Cardiac fibroblast (primary cell): ENCODE measurements at places on chromosomes 1 and 21.
A peak's percentile ranks its signal among the peaks of the same experiment; 100 is the strongest.

- no peak for DNase-seq
These were observed 133.3 kb upstream of the SYT6 start for GRCh38 chr1:114286960-114287359.

- DNase-seq, result no peak
These were observed 56.1 kb downstream of the PRDM16 start for GRCh38 chr1:3125078-3125477.

DNA sequence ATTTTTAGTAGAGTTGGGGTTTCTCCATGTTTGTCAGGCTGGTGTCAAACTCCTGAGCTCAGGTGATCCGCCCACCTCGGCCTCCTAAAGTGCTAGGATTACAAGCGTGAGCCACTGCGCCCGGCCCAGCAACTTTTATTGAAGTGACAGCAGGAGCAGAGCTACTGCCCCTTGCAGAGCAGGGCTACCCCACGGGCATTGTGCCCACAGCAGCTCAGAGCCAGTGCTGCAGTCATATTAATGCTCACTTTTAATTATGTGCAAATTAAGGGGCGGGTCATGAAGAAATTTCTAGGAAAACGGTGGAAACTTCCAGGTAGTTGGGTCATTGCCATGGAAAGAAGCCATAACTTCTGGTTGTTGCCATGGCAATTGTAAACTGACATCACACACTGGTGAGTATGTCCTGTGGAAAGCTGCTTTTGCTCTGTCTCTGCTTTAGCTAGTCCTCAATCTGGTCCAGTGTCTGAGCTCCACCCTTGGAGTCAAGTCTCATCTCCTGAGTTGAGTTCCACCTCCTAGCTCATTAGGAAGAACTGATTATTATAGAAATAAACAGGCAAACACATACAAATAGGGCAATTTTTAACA is 127.3 kb upstream of the ADGRL4 start:
- no peak for DNase-seq

DNA sequence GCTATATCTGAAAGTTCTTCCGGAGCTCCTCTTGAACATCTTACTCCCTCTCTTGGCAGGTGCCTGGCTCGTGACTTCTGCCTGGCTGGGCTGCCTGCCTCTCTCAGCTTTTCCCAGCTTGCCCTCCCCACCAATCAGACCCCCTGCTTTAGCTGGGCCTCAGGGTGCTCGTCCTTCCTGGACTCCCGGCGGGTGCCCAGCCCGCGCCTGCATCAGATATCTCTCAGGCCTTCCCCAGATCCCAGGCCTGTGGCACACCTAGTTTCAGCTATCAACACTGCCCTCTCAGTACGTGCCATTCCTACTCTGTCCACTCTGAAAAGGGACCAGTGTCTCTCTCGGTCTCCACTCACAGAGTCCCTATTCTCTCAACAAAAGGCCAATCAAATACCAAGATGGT is 96.5 kb upstream of the CLDN14 start:
- DNase-seq, result no peak

DNA sequence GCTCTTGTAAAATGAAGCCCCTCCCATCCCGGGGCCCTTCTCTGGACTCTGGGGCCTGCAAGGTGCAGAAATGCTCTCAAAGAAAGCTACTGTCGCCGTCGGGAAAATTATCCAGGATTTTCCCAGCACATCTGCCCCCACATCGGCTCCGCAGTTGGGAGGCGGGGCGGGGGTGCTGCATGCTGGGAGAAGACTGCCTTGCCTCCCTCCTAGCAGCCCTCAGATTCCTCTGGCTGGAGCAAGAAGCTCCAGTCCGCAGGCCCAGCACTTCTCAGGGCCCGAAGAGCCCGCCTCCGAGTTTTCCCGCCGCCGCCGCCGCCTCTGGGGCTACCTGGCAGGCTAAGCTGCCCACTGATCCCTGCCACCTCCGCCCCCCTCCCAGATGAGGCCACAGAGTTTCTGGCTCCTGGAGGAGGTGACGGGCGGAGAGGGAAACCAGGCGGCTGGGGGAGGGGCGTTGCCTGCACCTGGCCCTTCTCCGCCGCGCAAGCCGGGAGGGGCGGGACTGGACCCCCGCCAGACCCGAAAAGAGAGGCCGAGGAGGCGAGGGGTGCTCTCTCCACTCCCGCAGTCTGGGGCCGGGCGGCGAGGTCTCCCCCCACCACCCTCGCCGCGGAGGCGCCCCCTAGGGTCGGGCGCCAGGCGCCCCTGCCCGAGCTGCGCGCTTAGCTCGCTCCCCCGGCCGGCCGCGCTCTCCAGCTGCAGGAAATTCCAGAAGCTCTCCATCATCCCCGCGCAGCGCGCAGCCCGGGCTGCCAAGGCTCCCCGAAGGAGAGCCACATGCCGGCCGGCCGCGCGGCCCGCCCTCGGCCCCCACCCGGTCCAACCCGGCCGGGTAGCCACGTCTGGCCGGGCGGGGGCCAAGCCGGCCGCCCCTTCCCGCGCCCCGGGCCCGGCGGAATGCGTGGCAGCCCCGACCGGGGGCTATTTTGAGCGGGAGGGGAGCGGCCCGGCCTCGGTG is 28.8 kb downstream of the AHDC1 start:
- DNase-seq, result peak; percentile 89

DNA sequence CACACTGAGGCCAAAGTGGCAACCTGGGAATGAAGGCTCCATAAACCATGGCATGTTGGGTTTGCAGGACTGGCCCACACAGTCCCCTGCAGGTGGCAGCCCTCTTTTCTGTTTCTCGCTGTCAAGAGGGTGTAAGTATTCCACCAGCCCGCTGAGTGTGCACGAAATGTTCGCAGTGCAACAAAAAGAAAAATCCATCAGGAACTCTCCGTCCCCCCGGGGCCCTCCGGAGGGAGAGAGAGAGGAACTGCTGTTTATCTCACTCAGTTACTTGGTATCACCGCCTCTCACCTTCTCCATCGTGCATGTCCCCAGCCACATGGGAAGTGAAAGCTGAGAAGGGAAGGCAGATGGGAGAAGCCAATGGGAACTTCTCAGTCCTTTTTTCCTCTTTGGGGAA is 38.3 kb downstream of the NCF2 start:
- DNase-seq, result no peak

- DNase-seq, result no peak
These were observed 11.3 kb downstream of the ADARB1 start for GRCh38 chr21:45085700-45086099.

DNA sequence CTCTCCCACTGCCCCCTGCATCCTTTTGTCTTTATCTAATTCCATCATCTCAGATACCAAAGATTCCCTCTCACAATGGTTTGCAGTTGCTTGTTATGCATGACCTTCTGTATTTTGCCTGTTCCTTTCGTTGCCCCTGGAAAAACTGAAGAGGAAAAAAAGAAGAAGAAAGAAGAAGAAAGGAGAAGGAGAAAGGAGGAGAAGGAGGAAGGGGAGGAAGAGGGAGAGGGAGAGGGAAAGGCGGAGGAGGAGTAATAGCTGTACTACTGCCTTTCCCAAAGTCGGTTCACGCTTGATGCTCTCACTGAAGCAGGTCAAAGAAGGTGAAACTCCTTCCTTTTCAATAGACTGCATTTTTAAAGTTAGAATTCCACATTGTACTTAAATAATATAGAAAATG is 513.8 kb downstream of the PTPRC start:
- no peak for DNase-seq

GRCh38 chr1:37478890-37479254 is 4.5 kb downstream of the ZC3H12A start:
- peak; percentile 56 for DNase-seq

DNA sequence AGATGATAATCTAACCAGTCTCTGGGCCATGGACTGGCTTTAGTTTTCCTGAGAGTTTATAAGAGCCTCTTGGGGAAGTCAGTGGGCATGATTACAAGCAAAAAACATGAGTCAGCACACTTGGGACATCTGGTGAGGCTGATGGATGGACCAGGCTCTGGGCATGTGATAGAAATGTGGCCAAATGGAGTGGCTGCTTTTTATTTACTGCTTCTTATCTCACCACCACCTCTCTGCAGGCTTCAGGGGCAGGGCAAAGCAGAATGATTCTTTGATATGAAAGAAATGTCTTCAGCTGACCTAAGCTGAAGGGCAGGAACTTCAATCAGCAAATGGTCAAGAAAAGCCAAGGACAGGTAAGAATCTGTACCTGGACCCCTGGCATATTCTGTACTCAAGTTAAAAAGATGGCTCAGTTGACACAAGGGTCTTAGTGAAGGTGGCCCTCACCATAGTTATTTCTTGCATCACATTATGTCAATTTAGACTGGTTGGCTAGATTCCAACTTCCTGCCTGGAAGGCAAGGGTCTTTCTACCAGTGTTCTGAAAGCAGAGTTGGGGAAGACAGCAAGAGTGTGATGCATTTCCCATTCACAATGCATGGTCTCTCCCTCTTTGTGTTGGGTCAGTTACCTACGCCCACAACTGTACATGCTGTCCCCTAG is 162.8 kb downstream of the FASLG start:
- peak; percentile 77 for DNase-seq

DNA sequence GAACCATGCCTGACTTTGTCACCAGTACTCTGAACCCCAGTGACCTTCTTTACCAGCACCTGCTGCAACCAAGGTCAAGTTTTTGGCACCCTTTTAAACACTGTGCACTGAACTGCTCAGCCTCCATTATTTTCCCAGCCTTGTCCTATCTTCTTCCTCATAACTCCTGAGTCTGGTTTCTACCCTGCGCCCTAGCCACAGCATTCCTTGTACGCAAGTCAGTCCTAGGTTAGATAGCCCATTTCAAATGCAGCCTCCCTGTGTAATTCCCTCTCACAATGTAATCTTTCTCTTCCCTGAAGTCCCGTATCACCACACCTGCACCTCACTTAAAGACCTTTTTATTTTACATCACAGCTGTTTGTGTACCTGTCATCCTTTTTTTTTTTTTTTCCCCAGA is 37.2 kb downstream of the DNTTIP2 start:
- DNase-seq, result no peak

- no peak for DNase-seq
These were observed 18.6 kb downstream of the TMEM81 start for GRCh38 chr1:205065666-205066065.

DNA sequence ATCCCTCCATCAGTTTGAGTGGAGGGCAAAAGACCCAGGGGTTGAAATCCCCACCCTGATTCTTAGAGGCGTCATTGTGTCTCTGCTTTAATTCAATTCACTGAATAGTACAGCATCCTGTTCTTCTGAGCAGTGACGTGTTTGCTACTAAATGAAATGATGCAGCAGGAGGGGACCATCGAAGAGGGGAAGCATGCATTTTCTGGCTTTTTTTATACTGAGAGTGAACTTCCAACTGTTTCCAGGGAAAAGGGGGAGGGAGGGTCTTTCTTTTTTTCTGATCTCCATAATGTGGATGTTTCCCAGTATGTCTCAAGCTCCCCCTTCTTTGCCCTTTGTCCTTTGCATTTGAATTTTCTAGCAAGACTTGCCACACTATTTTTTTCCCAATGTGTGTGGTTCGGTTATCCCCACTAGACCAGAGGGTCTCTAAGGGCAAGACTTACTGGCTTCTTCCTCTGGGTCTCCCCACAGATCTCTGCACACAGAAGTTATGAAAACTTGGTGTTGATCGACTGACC is 2.7 kb downstream of the INTS3 start:
- no peak for DNase-seq

DNA sequence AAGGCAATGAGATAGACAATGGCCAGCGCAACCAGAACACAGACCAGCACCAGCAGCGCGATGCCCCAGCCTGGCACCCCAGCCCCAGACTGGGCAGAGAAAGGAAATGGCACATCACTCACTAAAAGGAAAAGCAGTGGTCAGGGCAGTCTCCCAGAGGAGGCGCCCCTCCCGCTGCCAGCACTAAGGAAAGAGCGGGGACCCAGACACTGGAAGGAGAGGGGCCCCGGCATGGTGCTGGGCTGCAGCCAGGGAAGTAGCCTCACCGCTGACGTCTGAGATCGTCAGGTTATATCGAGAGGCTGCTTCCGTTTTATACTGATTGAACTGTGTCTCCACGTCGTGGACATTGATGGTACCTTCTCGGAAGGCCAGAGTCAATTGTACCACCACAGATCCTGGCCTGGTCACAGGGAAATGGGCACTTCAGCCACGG is 13.8 kb downstream of the TRIM46 start:
- no peak for DNase-seq

DNA sequence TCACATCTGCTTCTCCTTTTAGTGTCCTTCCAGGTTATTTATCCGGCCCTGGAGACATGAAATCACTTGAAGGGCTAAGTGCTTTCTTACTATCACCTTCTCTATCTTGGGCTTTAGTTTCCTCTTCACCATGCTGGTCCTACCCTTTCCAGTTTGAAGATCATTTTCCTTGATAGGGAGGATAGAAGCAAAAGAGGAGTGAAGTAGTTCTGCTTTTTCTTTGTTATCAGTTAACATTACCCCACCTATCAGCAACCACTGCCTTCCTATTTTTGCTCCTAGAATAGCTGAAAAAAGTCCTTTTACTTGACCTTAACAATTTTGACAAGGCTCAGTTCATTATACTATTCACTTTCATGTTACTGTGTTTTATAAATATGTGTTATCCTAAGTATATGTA is 19.4 kb downstream of the RGL1 start:
- DNase-seq, result no peak

DNA sequence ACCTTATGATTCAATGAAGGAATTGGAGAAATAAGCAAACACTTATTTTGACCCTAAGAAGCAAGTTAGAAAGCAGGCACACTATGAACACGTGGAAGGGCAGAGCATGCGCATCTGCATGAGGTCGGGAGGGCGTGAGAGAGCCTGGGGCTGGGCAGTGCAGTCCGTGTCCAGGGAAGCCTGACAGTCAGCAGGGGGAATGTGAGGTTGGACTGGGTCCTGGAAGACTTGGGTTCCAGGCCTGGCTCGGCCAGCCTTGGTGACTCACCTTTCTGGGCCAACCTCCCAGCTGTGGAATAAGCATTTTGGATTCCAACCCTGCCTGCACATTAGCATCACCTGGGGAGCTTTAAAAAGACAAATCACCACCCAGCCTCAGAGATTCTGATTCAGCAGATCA is 26.6 kb upstream of the LMX1A start:
- peak; percentile 65 for DNase-seq

GRCh38 chr1:183864611-183865010 is 59.7 kb downstream of the RGL1 start:
- no peak for DNase-seq

DNA sequence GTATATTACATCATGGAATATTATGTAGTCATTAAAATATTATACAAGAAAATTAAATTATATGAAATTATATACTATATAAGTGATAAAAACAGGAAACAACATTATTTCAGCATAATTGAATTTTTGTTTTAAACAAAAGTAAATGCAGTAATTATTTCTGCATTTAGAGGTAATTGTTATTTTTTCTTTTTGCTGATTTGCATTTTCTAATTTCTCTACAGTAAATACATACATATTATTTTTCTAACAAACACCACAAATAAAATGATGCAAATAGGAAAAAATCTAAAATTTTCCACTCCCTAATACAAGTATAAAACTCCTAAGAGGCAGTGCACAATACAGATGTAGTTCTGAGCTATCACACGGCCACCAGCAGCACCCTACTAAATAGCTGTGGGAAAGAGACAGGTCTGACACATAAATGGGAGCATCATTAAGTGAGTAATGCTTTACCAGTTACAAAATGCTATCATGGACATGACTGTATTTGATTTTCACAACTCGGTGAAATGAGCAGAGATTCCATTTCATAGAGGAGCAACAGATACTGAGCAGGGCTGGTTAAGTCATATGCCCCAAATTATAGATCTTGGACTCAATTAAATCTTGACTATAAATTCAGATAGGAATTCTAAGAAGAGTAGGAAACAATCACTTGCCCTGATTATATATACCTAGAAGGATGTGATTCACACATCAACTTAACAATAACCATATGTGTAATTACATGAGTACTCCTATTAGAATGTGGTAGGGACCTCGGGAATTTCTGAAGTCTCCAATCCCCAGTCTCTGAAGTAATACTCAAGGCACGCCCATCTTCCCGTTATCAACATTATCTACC is 49.0 kb downstream of the NRIP1 start:
- DNase-seq, result peak; percentile 43
